ENCODE measurements at places on chromosomes 12 and 14.

DNA sequence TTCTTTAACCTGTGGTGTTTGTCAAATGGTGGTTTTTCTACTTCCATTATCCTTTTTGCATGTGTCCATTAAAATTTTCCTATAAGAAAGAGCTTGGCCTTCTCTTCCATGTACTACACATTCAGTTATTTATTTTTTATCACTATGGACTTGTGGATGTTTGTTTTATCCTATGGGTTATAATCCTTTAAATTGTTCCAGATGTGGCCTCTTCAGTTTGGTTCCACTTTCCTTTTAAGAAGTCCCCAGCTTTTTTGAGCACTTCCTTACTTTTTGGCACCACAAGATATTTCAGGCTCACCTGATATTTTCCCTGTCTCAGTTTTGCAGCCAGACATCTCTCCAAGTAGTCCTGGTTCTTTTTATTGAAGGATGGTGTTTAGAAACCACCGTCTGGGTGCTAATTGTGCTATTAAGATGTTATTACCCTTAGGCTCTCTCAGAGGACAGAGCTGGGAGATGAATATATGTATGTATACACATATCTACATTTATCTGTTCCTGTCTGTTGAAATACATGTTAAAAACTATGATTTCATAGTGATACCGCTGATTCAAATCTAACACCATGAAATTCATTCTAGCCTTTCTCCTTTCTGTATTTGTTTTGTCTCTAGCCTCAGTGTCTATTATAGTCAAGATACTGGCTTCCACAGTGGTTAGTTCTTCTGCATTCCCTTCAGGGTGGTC, 408.5 kb upstream of the RGS6 start:
- DNase-seq = no peak

- no peak for DNase-seq
Measured at GRCh38 chr14:93974833-93975232, 1.5 kb downstream of the ASB2 start.

DNA sequence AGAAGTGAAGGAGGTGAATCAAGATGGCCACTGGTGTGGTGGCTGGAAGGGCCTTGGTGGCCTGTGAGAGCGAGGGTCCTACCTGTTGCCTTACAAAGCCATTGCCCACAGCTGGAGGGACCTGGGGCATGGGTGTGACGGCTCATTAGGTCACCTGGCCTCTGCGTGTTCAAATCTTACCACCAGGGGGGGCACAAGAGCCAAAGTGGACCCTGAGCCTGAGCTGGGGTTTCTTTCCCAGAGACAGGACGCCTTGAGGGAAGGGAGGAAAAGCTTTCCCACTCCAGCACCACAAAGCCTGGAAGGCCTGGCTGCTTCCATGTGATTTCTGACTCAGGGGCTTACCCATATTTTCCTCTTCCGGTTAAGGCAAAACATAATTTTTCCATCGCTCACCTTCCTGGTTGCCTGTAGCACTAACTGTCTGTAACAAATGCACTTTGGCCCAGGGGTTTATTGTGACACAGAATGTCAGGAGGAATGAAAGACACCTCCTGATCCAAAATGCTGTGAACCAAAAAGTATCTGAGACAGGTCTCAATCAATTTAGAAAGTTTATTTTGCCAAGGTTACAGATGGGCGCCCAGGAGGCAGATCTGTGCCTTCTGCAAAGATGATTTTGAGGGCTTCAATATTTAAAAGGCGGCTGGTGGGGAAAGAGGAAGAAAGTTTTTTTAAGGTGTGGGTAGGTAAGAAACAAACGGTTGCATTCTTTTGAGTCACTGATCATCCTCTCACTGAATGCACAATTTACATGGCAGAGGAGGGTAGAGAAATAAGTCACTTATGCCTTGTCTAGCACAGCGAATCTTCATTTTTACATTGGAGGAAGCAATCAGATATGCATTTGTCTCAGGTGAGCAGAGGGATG, 4.3 kb upstream of the CD9 start:
- peak; percentile 93 for DNase-seq

DNA sequence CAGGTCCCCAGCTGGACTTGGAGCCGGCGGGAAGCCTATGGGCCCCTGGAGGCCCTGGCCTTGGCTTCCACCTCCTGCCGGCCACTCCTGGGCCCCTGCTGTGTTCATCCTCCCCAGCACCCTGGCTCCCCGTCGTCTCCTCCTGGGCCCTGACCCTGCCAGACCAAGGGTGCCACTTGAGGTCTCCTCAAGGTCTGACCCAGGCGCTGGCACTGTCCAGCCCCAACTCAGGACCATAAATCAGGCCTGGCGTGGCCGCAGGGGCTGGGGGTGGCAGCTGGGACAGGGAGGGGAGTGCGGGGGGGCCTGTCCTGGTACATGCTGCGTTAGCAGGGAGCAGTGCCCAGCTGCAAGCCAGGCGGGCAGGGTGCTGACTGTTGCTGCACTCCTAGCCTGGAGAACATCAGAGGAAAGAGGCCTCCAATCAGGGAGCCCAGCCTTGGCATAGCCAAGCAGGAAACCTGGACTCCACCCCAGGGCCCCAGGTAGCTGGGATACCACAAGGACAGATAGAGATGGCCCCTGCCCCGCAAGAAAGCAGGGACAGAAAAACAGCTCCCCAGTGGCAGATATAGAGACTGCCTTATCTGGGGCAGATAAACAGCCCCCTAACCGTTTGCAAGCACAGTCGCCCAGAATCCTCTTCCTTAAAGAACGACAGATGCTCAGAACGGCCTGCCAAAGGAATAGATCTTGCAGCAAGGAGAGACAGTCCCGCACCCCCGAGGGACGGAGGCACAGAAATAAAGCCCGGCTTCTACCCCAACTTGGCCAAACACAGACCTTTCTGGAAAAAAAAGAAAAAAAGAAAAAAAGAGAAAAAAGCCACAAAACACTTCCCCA, 6.5 kb upstream of the ATG101 start:
- DNase-seq = no peak

DNA sequence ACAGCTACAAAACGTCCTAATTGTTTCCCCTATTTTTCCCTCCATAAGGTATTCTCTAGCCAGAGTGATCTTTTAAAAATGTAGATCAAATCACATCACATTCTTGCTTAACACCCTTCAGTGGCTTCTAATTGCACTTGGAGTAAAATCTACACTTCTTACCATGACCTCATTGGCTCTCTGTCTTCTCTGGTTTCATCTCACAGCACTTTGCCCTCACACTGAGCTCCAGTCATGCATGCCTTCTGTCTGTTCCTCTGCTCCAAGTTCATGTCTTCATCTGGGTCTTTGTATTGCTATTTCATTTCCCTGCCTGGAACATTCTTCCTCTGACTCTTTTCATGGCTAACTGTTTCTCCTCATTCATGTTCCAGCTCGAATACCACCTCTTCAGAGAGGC, 220.4 kb upstream of the GARIN6 start:
- DNase-seq = no peak

DNA sequence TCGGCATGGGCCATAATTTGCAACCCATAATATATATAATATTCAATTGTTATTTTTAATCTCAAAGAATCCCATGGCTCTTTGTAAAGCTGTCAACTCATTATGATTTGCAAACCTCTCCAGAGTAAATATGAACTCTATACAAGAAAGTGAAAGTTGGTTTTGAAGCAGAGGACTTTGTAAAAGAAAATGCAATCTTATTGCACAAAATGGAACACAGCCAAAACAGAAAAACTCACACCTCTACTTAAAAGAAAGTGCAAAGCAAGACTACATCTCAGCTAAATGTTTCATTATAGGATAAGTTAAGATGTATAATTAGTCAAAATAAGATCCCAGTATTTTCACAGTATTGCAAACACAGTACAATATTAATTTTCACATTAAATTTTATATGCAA, 111.2 kb upstream of the FLRT2 start:
- DNase-seq = no peak

DNA sequence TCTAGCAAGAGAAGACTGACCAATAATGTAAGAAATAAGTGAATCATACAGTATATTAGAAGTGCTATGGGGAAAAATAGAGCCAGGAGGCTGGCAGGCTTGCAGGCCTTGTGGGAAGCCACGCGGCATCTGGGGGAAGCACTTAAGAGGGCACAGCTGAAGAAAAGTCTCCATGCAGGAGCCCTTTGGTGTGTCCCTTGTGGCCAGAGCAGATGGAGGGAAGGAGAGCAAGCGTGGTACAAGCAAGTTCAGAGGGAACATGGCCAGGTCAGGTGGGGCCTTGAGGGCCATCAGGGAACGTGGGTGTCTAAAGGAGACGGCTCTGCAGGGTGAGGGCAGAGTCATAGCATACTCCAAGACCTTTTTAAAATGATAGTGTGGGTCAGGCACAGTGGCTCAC, 51.7 kb downstream of the LRRC74A start:
- no peak for DNase-seq

DNA sequence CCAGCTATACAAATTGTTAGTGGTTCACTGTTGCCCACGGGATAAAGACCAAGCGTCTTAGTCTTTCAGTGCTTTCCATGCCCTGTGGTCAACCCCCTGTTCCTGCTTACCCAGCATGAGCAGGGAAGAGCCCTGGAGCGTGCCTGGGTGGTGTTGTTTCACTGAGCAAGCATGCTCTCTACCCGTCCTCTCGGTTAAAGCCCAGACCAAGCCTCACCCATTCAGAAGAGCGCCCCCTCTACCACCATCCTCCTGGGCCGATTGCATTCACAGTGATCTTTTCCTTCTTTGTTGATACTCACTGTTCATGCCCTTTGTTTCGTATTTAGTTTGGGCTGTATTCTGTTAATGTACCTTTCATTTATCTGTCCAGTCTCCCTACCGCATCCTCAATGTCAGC, 25.1 kb downstream of the DYRK4 start:
- DNase-seq = no peak

GRCh38 chr12:24541193-24541871, 407.6 kb downstream of the BCAT1 start:
- no peak for DNase-seq

GRCh38 chr14:56081139-56081538, 37.1 kb upstream of the PELI2 start:
- no peak for DNase-seq

- no peak for DNase-seq
Measured at GRCh38 chr12:130226771-130227170, 64.5 kb downstream of the FZD10 start.

DNA sequence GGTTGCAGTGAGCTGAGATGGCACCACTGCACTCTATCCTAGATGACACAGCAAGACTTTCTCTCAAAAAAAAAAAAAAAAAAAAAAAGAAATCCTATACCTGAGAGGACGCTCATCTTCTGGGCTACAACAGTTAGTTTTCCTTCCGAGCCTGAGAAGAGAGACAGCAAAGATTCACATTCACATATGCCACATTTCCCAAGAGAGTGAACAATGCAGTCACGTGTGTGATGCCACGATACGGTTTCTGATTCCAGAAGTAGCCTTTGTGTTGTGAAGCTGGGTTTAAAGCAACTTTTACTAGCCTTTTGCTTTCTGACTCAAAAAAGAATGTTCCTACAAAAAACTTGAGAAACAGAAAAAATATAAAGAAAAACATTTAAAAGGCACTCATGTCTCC, 19.5 kb downstream of the GCN1 start:
- no peak for DNase-seq

DNA sequence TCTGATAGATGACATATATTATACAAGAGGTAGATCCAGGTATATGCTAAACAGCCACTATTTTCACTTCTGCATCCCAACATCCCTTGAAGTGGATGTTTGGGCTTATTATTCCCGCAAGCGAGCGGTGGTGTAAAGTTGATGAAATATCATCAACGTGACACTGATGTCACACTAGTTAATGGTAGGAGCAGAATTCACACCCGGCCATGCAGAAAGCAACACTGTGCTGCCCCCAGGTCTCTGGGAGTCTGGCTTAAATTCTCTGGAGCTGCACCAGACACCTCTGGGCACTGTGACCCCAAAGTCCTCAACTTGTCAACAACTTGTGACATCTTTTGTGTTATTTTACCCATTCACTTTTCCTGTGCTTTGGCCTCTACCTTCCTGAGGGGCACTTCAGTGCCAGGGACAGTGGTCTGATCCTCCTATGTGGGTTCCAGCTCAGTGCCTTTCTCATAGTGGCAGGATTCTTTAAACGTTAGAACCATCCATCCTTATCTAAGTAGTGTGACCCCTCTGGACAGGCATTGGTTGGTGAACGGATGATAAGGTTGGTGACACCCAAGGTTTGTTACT, 952 bp downstream of the DRAM1 start:
- no peak for DNase-seq

GRCh38 chr12:31019976-31020375, 53.7 kb upstream of the DDX11 start:
- no peak for DNase-seq

DNA sequence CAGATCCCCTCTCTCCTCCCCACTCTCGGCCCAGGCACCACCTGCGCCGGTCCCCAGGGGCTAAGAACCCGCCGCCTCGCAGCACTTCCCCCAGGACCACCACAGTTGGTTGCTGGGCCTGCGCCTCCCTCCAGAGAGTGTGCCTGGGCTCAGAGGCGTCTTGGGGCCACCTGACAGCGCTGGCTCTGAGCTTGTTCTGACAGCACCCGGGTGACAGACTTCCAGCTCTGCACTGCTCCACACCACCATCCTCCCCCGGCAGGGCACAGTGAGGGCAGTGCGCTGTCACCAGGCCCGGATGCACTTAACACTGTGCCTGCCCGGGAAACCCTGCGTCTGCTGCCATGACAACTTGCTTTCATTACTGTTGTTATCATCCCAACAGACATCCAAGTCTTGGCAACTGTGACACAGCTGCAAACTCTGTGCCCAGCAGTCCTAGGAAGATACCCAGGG, 6.6 kb downstream of the BRF1 start:
- no peak for DNase-seq

- DNase-seq = no peak
Measured at GRCh38 chr12:108169708-108170107, 40.6 kb downstream of the WSCD2 start.

GRCh38 chr12:12008931-12009611, 61.7 kb upstream of the BCL2L14 start:
- DNase-seq = peak; percentile 55

GRCh38 chr12:43063650-43064049, 474.1 kb upstream of the PRICKLE1 start:
- no peak for DNase-seq

Measured in RWPE1 (cell line).